ENCODE measurements at places on chromosomes 7 and 10. TPM values are rescaled to one million over a fixed set of nuclear protein-coding genes. Genes with fewer than 3 reads are reported as not detected.
A peak's percentile ranks its signal among the peaks of the same experiment; 100 is the strongest.

The ATOH7 gene
- total RNA-seq: not detected

- H3K27ac ChIP-seq: no peak overlapping the region
- peaks cover 9% of the 10 kb centered on the region for H3K4me1 ChIP-seq
- no peak for DNase-seq
- no peaks in the 10 kb centered on the region for H3K27me3 ChIP-seq
- no peak overlapping the region for H3K4me3 ChIP-seq
These were observed 65.3 kb downstream of the PHTF2 start for GRCh38 chr7:77863860-77864259.

DNA sequence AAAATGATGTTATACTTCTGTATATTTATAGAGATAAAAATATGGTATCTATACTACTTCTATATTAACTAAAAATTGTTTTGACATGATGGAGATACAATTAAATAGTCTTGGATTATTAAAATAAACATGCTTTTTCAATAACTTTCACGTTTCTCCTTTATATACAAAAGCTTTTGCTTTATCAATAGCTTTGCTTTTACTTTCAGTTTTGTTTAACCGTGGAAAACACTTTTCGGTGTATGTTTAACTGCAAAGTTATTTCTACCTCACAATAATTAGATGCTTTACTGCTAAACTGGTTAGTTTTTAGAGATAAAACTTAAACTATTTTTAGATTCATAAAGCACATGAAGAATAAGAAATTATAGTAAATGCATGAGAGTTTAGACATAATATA, 432.1 kb upstream of the PCDH15 start:
- H3K4me1 ChIP-seq: no peaks in the 10 kb centered on the region
- no peak overlapping the region for H3K4me3 ChIP-seq
- H3K27me3 ChIP-seq: no peaks in the 10 kb centered on the region
- DNase-seq: no peak

The DCLRE1A gene
- 3.6 TPM for total RNA-seq

GRCh38 chr10:104349623-104350126, 4.0 kb upstream of the CFAP58 start:
- DNase-seq: peak; percentile 58
- H3K4me1 ChIP-seq: no peaks in the 10 kb centered on the region
- H3K27ac ChIP-seq: peak overlapping the region; percentile 60
- H3K27me3 ChIP-seq: no peaks in the 10 kb centered on the region
- H3K4me3 ChIP-seq: no peak overlapping the region
- H3K36me3 ChIP-seq: no peaks in the 10 kb centered on the region

The UPK3B gene
- 8.6 TPM for total RNA-seq

The NPFFR1 gene
- 3.3 TPM for total RNA-seq

GRCh38 chr7:106552645-106553445, 108.1 kb downstream of the CCDC71L start:
- no peak overlapping the region for H3K4me3 ChIP-seq
- no peaks in the 10 kb centered on the region for H3K27me3 ChIP-seq
- no peak for DNase-seq
- no peak overlapping the region for H3K27ac ChIP-seq

GRCh38 chr7:6403907-6404306, 43.8 kb downstream of the DAGLB start:
- no peak for DNase-seq
- peaks cover 19% of the 10 kb centered on the region for H3K4me1 ChIP-seq
- H3K27ac ChIP-seq: no peak overlapping the region
- H3K4me3 ChIP-seq: no peak overlapping the region
- H3K36me3 ChIP-seq: no peaks in the 10 kb centered on the region

DNA sequence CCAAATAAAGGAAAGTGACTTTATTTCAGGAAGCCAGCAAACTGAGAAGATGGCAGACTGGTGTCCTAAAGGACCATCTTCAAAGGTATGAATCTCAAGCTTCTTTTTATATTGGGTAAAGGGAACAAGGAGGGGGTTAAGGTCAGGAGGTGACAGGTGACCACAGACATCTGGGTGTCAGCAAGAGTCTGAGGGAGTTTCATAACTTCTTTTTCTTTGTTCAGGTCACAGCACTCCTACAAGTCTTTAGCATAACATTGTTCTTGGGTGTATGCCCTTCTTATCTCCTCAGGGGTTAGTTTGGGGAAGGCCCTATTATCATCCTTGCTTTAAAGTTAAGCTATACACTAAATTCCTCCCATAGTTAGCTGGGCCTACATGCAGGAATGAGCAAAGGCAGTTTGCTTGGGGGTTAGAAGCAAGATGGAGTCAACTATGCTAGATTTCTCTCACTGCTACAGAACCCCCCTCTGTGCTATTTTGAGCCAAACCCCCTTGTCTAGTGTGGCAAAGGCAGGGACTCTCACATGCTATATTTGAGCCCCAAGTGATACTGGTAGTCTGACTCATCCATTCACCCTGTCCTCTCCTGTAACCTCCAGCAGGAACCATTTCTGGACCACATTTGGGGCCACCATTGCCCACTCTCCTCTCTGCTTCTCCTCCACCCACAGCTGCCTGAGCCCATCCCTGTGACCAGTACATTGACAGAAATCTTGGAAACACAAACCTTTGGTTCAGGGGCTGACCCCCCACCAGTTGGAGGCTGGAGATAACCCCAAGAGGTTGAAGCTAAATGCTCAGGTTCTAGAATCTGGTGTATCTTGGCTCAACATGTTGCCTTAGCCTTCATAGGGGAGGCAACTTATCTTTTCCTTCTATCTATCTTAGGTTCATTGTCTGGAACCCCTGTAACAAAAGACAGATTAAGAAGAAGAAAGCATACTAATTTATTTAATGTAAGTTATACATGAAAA, 55.5 kb upstream of the LRGUK start:
- no peak overlapping the region for H3K27ac ChIP-seq
- no peak for DNase-seq
- H3K36me3 ChIP-seq: peaks cover 29% of the 10 kb centered on the region
- no peak overlapping the region for H3K4me3 ChIP-seq

DNA sequence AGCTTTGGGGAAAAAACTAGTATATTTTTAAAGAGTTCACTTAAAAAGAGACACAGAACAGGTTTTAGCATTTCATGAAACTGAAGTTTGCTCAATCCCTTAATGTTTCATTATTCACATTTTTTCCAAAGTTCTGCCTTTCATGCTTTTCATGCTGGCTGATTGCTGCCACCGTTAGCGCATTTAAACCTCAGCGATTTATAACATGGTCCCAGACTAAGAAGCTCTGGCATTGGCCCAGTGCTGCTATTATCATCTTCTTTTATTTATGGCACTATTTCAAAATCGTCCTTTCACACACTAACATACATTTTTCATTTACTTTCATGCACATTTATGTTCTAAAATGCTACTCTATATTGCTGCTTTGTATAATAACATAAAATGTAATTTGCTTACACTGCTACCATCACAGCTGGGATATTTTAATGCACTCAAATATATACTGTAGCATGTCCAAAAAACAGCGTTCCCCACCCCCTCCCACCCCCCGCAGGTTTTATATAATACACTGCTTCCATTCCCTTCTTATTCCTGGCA, 141.9 kb downstream of the MPP7 start:
- H3K4me1 ChIP-seq: no peaks in the 10 kb centered on the region
- no peak for DNase-seq
- H3K4me3 ChIP-seq: no peak overlapping the region
- H3K36me3 ChIP-seq: no peaks in the 10 kb centered on the region

DNA sequence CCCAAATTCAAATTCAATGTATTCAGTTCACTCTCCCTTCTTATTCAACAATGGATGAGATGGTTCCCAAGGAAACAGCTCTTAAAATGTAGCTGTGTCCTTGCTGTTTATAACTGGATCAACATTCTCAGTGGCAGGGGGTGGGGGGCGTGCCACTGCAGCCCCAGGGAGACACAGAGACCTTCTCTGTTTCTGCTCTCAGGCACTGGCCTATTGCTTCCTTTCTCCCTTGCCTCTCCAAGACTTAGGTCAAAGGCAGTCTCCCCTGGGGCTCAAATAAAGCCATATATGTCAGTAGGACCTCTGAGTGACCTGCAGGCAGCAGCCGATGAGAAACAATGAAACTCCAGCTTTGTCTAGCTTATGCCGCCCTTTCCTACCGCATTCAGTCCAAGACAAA, 20.7 kb downstream of the VSTM4 start:
- DNase-seq: no peak
- H3K36me3 ChIP-seq: no peaks in the 10 kb centered on the region
- peaks cover 27% of the 10 kb centered on the region for H3K4me1 ChIP-seq
- no peaks in the 10 kb centered on the region for H3K27me3 ChIP-seq
- H3K27ac ChIP-seq: no peak overlapping the region
- H3K4me3 ChIP-seq: no peak overlapping the region

DNA sequence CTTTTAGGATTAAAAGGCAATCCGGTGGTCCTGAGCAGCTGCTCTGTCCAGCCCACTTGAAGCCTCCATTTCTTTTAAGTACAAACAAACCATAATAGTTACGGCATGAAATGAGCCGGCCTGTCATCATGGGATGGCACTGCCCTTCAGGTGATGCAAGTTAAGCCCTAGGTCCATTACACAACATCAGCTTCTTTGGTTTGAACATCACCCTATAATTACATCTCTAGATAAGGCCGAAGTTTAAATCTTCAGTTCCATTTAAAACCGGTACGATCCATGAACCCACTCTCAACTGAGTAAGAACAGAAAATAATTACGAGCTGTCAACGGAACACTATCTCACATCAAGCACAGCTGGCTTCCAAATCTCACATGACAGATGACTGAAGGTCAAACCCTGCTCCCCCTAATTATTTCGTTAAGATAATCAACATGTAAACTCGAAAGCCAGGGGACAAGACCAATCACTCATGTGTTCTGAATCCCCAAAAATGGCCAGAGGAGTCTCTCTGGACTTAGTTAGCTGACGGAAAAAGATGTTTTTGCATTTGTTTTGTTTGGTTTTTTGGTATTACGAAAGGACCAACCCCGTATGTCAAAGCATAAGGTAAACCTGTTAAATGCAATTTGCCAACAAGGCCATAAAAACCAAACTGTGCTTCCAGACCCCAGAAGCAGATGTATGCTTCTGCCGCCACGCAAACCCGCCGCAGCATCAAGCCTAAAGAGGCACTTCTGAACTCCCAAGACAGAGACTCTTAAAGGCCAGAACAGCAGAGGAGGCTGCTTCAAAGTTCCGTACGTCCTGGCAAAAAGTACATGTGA, 10.8 kb downstream of the GNA12 start:
- H3K27me3 ChIP-seq: no peaks in the 10 kb centered on the region
- H3K4me3 ChIP-seq: no peak overlapping the region
- H3K36me3 ChIP-seq: no peaks in the 10 kb centered on the region
- no peak overlapping the region for H3K27ac ChIP-seq

GRCh38 chr10:5292196-5292735, 72.5 kb upstream of the UCN3 start:
- no peaks in the 10 kb centered on the region for H3K4me1 ChIP-seq
- no peaks in the 10 kb centered on the region for H3K36me3 ChIP-seq
- no peaks in the 10 kb centered on the region for H3K27me3 ChIP-seq
- no peak overlapping the region for H3K4me3 ChIP-seq
- DNase-seq: no peak

DNA sequence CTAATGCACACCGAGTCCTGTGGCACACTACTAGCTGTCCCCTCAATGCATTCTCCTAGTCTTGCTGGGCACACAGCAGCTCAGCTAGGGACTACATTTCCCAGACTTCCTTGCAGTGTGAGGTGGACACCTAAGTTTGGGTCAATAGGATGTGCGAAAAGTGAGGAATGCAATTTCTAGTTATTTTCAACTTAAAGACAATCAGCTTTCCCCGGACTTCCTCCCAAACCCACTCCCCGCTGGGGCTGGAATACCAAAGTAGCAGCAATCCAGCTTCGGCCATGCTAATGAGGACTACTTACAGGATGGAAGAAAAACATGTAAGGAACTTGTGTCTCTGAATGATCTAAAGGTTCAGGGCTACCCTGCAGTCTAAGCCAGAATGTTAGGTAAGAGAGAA, 286.4 kb upstream of the LRRN3 start:
- no peaks in the 10 kb centered on the region for H3K27me3 ChIP-seq
- no peak overlapping the region for H3K4me3 ChIP-seq
- no peaks in the 10 kb centered on the region for H3K4me1 ChIP-seq
- H3K36me3 ChIP-seq: no peaks in the 10 kb centered on the region
- no peak overlapping the region for H3K27ac ChIP-seq

GRCh38 chr10:69647819-69648218, 17.8 kb downstream of the FAM241B start:
- no peak overlapping the region for H3K4me3 ChIP-seq
- DNase-seq: no peak
- H3K27ac ChIP-seq: no peak overlapping the region
- no peaks in the 10 kb centered on the region for H3K4me1 ChIP-seq
- no peaks in the 10 kb centered on the region for H3K27me3 ChIP-seq
- no peaks in the 10 kb centered on the region for H3K36me3 ChIP-seq

DNA sequence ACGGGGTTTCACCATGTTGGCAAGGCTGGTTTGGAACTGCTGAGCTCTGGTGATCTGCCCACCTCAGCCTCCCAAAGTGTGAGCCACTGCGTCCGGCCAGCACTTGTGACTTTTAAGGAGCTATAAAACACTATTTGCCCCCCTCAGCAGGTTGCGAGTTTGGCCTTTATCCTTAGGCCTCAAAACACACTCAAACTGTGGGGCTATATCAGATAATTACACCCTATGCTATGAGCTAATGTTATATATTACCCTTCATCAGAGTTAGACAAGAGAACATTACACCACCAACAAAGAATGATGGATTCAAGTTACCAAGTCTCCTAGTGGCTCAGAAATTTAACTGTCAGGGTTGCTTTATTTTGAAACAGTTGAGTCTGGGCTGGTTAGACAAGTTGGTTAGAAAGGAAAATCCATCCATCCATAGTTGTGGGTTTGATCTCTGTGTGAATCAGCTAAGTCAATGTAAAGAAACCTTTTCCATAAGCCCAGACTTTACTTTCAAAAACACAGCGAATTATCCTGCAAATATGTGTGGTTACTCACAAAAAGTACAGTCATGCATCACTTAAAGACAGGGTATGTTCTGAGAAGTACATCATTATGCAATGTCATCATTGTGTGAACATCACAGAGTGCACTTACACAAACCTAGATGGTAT, 115.8 kb downstream of the SEMA3D start:
- H3K4me1 ChIP-seq: no peaks in the 10 kb centered on the region
- no peaks in the 10 kb centered on the region for H3K27me3 ChIP-seq
- H3K27ac ChIP-seq: no peak overlapping the region

The ANKRD30A gene
- total RNA-seq: 0.22 TPM

DNA sequence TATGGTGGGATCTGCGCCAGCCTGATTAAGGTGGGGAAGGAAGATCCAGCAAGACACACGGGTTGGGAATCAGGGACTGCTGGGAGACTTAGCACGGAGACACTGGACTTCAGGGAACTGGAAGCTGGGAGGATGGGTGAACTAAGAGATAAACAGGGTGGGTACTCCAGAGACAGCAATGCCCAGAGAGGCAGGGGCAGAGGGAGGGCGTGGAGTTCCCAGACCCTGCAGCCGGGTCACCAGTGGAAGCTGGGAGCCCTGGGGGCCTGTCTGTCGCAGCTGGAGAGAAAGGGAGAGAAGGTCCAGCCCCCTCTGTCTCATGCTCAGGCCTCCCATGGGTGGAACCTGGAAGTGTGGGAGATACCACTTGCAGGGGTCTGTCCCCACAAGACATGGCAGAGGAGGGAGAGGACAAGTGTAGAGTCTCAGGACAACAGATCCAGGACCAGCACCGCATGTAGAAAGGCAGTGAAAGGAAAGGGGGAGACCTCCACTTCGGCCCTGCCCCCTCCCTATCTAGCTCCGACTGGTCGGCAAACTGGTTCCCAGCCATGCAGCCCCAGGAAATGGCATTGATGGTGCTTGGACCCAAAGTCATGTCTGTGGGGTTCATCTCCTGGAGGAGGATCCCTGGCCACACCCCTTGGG, 44.4 kb downstream of the AOC1 start:
- H3K27ac ChIP-seq: no peak overlapping the region
- no peak for DNase-seq
- no peaks in the 10 kb centered on the region for H3K27me3 ChIP-seq
- no peak overlapping the region for H3K4me3 ChIP-seq
- H3K36me3 ChIP-seq: no peaks in the 10 kb centered on the region
- no peaks in the 10 kb centered on the region for H3K4me1 ChIP-seq

GRCh38 chr7:117250245-117250644, 72.6 kb downstream of the WNT2 start:
- no peak overlapping the region for H3K27ac ChIP-seq
- H3K4me3 ChIP-seq: no peak overlapping the region

Measured in tibial nerve (tissue), 4 donors.